CD4-positive, alpha-beta T cell treated with Interleukin-15 for 4 hours (primary cell): ENCODE measurements at places on chromosomes 5 and 9.

GRCh38 chr9:99722877-99723276 lies 98.8 kb upstream of the NR4A3 start:
- DNase-seq = no peak

DNA sequence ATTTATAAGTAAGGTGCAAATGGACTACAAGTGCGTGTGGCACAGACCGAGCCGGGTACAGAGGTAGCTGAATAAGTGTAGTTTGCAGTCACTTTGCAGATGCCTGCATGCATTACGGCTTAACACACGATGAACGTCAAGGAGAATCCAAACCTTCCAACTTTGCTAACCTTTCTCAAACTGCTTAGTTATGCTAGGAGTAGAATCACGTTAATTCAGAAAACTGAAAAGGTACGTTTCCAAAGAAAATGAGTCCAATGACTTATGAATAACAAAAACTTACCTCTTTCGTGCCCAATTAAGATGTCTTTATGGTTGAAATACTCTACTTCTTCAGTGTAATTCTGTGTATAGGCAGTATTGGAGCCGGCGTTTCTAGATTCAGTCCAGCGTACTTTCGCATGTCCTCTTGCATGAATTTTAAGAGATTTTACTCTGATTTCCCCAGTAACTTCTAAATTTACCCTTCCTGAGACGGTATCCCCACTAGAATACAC lies 539 bp downstream of the ARRDC3 start:
- peak; percentile 44 for DNase-seq

GRCh38 chr5:41057231-41057630 lies 13.9 kb downstream of the MROH2B start:
- no peak for DNase-seq

- no peak for DNase-seq
These were observed 19.9 kb downstream of the CSF1R start for GRCh38 chr5:150066436-150066835.

- DNase-seq = no peak
These were observed 130.0 kb downstream of the C9orf152 start for GRCh38 chr9:110077925-110078324.
